Cortex of kidney (tissue), 1 donor: ENCODE measurements at places on chromosomes 11 and 22.

DNA sequence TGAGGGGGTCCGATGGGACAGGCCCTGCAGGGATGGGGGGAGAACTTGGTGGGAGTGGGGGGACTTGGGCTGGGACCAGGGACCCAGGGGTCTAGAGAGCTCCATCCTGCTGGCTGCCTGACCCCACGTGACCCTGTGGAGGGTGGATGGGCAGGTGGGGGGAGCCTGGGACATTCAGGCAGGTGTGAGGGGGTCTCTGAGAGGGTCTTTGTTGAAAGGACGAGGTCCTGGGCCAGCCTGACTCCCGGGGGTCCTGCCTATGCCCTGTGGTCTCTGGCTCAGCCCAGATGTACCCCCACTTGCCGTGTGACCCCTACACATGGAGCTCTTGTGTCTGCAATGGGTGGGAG lies 7.5 kb downstream of the LRRC56 start:
- DNase-seq, result no peak

GRCh38 chr22:35987487-35987886 lies 41.1 kb downstream of the RBFOX2 start:
- no peak for DNase-seq

GRCh38 chr11:76802151-76802550 lies 19.0 kb downstream of the TSKU start:
- no peak for DNase-seq

GRCh38 chr11:9850224-9850895 lies 186.5 kb downstream of the SWAP70 start:
- DNase-seq, result no peak

GRCh38 chr11:96235751-96236150 lies 107.2 kb downstream of the MAML2 start:
- no peak for DNase-seq

DNA sequence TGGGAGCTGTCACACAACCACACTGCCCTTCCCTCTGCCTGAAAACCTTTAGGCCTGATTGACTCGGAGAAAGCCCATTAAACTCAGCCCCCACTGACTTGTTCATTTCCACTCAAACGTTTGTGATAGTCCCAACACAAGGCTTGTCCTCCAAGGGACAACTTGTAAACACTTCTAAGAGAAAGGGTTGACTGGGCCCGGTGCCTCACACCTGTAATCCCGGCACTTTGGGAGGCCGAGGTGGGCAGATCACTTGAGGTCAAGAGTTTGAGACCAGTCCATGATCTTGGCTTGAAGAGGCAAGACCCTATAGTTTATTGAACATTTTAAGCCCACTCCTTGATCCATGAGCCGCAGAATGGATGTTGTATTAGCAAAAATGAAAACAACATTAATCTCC lies 63.3 kb upstream of the PRODH start:
- no peak for DNase-seq

DNA sequence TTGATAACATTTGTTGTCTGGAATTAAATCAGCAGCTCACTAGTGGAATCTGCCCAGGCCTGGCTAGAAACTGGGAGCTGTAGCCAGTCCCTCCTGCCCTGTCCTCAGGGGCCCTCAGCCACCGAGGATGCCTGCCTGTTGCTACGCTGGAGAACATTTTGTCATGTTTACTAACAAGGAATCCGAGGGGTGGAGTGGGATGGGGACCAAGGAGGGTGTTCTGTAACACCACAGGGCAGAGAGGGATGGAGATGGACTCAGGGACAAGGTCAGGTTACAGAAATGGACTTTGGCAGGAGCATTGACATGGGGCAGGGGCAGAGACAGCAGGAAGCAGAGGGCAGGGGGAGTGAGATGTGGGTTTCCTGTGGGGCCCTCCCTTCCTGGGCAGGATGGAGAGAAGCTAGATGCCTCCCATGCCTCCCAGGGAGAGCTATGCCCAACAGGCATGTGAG lies 45.8 kb upstream of the AMPD3 start:
- DNase-seq, result no peak

DNA sequence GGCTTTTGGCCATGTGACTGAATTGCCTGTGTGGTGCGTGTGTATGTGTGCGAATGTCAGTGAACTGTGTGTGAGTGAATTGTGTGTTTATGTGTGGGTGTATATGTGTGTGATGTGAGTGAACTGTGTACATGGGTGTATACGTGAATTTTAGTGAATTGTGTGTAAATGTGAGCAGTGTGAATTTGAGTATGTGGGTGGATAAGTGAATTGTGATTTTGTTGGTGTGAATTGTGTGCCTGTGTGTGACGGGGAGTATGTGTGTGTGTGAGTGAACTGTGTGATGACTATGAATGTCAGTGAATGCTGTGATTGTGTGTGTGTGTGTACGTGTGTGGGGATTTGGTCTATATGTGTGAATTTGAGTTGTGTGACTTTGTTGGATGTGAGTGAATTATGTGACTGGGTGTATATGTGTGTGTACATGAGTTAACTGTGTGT lies 3.5 kb downstream of the DDTL start:
- no peak for DNase-seq

GRCh38 chr11:131397675-131398074 lies 27.3 kb downstream of the NTM start:
- no peak for DNase-seq

- DNase-seq, result no peak
These were observed 218.2 kb downstream of the JRKL start for GRCh38 chr11:96607864-96608558.

GRCh38 chr11:11722861-11723260 lies 101.1 kb upstream of the GALNT18 start:
- no peak for DNase-seq

DNA sequence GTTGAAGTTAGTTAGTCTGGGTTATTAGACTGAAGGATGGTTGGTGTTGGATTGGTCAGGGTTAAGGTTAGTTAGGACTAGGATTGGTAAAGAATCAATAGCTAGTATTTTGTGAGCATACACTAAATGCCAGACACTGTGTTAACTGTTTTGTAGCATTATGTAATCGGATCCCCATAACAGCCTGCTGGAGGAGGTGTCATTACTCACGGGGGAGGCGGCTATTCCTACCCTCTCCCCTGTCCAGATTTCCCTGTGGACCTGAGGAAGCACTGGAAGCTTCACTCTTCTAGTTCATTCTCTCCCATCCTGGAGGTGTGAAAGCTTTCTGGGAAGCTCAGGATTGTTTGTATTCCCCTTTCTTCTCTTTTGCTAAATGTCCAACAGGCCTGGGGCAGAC lies 40.5 kb upstream of the KCNJ11 start:
- no peak for DNase-seq

- DNase-seq, result no peak
These were observed 170.0 kb downstream of the LRRC4C start for GRCh38 chr11:41289408-41289807.

DNA sequence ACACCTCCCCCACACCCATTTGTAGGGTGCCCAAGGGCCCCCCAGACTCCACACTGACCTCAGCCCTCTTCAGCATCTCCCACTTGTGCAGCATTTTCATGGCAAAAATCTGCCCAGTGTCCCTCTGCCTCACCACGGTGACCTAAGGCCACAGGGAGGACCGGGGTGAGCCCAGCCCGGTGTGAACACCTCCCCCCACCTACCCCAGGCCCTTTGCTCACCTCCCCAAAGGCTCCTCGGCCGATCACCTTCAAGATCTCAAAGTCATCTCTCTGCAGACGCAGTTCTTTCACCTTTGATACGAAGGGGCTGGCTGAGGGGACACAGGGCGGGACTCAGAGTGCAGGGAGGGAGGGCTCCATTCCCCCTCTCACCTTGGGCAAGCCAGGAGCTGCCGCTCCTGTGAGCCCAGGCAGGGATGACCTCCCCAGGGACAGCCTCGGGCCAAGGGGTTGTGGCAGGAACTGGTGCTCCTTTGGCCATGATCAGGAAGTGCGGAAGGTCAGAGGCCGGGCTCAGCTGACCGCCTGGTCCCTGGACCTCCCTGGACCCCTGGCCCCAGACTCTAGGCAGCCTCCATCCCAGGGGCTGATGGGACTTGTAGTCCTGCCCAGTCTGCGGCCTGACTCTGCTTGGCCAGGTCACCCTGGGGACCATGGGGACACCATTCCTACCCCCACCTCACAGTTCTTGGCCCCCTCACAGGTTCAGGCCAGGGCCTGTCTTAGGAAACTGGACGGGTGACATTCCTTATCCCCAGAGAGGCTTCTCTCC lies 2.7 kb downstream of the CDC42BPG start:
- no peak for DNase-seq

DNA sequence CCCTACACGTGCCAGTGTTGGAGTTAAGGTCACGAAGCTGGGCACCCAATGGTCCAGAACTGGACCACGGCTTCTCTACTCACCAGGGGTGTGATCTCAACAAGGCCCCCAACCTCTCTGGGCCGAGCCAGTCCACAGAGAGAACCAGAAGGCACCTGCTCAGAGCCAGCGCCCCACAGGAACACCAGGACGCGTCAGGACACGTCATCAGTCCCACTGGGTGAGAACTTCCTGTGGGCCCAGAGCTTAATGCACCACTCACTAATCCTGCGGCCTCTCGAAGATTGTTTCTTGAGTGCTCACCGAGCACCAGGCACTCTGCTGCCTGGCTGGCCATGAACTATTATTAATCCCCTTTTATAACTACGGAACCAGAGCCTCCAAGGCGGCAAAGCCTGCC lies 10.1 kb downstream of the PHF21B start:
- DNase-seq, result no peak

DNA sequence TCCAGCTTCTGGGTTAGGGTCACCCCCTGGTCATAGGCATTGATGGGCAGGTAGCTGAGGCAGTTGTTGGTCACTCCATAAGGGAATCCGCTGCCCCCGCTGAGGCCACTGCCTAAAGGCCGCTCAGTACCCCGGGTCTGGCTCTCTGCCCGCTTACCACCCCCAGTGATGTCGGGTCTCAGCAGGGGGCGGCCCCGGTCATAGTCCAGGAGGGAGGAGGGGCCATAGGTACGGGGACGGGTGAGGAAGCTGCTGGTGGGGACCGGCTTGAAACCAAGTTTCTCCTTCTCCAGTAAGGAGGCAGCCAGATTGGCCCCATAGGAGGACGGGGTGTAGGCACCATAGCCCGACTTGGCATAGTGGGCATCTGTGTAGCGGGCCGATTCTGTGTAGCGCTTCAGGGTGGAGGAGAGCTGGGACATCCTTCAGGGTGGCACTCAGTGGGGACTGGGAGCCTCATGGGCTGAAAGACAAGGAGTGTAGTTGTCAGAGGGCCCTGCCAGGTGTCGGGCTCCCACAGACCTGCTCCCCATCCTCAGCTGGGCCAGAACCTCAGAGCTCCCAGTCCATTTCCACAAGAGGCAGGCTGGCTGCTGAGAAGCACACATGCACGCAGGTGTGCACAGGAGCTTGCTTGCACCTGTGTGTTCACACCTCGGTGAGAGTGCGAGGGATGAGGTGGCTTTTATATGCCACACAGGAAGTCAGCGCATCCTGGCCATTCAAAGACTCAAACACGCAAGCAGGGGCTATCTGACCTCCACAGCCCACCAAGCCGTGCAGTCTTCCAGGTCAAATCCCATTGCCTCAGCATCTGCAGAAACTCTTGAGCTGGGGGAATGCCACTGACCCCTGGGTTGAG lies 8.2 kb downstream of the USP2 start:
- no peak for DNase-seq

DNA sequence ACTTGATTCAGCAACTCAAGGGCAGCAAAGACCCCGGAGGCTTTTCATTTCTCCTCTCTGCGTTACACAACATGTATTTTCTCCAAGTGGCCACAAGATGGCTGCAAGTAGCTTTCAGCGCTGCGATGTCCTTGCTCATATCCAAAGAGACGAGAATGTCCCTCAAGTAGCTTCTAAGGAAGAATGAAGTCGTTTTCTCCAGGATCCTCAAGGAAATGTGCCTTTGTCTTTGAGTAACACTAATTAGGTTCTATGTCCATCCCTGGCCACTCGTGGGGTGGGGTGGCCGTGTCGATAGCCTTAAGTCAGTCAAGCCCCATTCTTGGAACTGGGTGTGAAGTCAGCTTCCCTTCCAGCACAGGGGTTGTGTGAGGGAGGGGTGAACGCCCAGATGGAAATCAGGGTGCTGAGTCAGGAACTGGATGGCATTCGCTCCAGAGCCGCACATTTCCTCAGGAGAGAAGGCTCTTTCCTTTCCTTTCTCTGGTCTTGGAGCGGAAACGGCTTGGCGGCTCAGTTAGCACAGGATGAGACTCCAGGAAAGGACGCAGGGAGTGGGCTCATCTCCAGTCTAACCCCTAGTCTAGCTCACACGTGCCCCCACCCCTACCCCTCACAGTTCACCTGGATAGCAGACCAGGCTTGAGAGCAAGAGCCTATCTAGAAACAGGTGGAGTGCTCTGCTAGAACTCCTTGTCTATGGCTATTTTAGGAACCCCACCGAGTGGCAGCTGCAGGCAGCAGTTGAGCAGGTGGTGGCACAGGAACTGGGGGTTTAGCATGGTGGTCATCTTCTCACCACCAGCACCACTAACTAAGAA lies 44.3 kb downstream of the NNMT start:
- DNase-seq, result no peak

DNA sequence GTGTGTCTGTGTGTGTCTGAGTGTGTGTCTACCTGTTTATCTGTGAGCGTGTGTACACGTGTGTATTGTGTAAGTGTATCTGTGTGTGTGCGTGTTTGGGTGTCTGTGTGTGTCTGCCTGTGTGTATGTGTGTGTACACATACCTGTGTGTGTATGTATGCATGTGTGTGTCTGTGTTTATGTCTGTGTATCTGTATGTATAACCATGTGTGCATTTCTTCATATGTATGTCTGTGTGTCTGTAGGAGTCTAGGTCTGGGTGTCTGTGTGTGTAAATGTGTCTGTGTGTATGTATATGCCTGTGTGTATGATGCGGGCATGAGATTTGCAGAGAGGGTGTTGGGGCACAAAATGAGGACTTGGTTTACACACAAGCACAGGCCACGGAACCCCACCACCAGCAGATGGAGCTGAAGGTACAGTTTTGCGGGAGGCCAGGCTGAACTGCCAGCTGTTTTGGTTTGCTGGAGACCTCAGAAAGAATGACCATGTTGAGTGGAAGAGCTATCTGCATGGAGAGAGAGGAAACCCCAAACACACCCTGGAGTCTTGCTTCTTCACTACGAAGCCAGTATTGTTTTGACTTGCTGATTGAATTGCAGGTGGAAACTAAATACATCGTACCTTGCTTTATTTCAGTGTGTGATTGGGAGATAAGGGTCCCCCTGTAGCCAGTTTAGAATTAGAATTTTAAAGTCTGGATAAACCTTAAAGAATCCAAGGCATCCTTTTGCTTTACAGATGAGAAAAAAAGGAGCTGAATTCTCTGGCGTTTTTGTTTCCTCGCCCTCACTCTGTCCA lies 497.2 kb downstream of the NTM start:
- DNase-seq, result no peak
